Omental fat pad (tissue), 4 donors: ENCODE measurements at places on chromosomes 2 and 18. TPM values are rescaled to one million over a fixed set of nuclear protein-coding genes. Genes with fewer than 3 reads are reported as not detected.

APOB gene
- total RNA-seq, result 14.7 TPM

DNA sequence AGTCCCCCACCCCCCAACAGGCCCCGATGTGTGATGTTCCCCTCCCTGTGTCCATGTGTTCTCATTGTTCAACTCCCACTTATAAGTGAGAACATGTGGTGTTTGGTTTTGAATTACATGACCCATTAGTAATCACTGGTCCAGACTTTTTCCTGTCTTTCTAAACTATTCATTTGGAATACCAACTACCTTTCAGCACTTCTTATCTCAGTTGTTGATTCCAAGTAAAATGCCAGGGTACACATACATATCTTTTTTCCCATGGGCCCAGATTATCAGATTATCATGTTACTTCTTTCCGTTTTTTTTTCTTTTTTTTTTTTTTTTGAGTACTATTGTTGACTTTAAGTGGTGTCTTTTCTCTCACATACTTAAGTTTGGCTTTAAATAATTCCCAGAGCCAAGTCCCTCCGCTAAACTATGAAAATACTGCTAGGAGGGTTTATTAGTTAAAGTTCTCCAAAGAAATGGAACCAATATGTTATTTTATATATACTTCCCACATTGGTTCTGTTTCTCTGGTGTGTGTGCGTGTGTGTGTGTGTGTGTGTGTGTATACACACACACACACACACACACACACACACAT, 389.3 kb downstream of the IRS1 start:
- DNase-seq, result no peak

TBR1 gene
- total RNA-seq, result 1.2 TPM

CKAP2L gene
- total RNA-seq, result not detected

GRCh38 chr2:136378712-136379595, 261.0 kb upstream of the CXCR4 start:
- no peak for DNase-seq

- no peak for DNase-seq
Measured at GRCh38 chr2:18829976-18830375, 240.6 kb upstream of the NT5C1B start.

KIF1A gene
- not detected for total RNA-seq

- no peak for DNase-seq
Measured at GRCh38 chr2:58436872-58437271, 195.7 kb upstream of the FANCL start.

HOXD12 gene
- not detected for total RNA-seq

GRCh38 chr2:20660506-20661420, 6.2 kb upstream of the GDF7 start:
- DNase-seq, result no peak

- no peak for DNase-seq
Measured at GRCh38 chr2:191622374-191623320, 55.3 kb upstream of the NABP1 start.

DNA sequence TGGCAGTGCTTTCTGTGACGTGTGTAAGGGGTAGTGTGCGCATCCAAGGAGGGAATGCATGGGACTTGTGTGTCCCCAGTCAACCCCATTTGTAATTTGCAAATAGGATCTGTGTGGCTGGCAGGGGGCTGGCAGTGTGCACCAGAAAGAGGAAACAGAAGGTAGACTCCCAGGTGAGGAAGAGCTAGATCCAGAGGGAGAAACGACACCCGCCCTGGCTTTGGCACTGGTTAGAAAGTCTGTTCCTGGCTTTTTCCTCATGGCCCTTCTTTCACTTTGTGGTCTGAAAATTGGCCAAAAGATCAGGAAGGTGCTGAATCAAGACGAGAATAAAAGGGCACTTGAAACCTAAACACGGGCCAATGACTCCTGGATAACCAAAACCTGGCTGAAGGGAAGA, 33.3 kb downstream of the PRKCE start:
- no peak for DNase-seq
